ENCODE measurements at places on chromosomes 3 and 15.

DNA sequence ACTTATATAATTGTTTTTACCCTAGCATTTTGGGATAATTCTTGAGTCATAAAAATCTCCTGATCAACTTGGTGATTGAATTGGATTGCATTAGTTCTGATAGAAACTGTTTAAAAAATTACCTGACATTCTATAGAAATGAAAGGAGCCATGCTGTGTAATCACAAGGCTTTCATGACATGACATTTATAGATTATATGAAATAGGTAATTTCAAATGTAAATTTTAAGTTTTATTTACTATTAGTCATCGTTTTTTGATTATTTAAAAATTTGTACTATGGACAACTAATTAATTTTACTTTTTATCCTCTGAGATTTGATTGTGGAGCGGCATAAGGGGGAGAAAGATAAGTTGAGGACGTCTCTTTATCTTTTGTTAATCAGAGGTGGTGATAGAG is 12.3 kb upstream of the CHD2 start:
- no peaks in the 10 kb centered on the region for H3K4me1 ChIP-seq
- H3K27ac ChIP-seq = no peak overlapping the region
- peaks cover 12% of the 10 kb centered on the region for H3K36me3 ChIP-seq
- H3K27me3 ChIP-seq = no peaks in the 10 kb centered on the region
- no peak overlapping the region for H3K4me3 ChIP-seq

DNA sequence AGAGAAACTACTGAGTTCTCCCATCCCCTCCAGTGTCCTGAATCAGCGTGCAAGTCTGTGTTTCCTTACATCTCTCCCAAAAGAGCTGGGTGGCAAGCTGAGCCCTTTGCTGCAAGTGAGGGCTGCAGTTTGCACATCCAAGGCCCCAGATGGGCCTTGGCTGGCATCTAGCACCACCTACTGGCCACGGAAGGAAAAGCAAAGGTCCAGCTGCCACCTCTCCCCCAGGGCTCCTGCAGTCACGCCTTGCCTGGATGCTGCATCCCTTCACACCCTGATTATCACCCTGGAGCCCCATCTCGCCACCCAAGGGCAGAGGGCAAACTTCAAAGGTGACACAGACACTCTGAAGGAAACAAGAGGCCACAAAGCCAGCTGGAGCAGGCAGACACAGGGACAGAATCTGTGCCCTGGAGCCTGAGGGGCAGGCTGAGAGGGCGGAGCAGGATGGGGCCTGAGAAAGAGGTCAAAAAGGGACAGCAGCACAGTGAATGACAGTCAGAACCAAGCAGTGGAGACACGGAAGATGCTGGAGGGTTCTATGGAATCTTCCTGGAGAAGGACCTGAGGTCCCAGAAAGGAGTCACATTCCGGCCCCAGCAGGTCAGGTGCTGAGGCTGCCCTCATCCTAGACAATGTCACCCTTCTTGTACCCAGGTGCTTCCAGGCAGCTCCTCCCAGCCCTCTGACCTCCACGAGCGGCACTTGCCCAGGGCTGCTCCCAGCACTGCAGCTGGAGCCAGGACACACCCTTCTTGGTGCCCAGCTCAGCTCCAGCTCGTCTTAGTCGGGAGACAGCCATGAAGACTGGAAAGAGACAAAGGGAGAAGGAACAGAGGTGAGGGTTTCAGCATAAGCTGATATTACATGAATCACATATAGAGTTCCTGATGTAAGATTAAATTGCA is 18.3 kb upstream of the NTRK3 start:
- no peak overlapping the region for H3K27ac ChIP-seq
- no peaks in the 10 kb centered on the region for H3K27me3 ChIP-seq
- no peaks in the 10 kb centered on the region for H3K36me3 ChIP-seq
- no peak overlapping the region for H3K4me3 ChIP-seq

DNA sequence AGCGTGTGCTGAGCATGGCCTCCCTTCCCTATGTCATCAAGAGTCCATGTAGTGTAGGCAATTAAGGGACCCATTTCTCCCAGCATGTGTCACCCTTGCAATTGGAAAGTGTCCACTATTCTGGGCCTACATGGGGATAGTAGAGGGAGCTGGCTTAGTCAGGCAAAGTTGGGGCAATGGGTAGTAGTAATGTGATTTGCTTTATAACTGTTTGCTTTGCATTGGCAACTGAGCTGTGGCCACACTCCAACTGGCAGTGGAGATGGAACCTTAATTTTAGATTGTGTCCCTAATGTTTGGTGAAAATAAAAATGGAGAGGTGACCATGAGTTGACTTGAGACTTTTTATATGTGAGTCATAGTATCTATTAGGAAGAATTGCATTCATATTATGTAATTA is 97.7 kb upstream of the SAMMSON start:
- no peaks in the 10 kb centered on the region for H3K4me1 ChIP-seq
- no peaks in the 10 kb centered on the region for H3K36me3 ChIP-seq
- DNase-seq = no peak
- H3K27me3 ChIP-seq = no peaks in the 10 kb centered on the region
- no peak overlapping the region for H3K4me3 ChIP-seq

DNA sequence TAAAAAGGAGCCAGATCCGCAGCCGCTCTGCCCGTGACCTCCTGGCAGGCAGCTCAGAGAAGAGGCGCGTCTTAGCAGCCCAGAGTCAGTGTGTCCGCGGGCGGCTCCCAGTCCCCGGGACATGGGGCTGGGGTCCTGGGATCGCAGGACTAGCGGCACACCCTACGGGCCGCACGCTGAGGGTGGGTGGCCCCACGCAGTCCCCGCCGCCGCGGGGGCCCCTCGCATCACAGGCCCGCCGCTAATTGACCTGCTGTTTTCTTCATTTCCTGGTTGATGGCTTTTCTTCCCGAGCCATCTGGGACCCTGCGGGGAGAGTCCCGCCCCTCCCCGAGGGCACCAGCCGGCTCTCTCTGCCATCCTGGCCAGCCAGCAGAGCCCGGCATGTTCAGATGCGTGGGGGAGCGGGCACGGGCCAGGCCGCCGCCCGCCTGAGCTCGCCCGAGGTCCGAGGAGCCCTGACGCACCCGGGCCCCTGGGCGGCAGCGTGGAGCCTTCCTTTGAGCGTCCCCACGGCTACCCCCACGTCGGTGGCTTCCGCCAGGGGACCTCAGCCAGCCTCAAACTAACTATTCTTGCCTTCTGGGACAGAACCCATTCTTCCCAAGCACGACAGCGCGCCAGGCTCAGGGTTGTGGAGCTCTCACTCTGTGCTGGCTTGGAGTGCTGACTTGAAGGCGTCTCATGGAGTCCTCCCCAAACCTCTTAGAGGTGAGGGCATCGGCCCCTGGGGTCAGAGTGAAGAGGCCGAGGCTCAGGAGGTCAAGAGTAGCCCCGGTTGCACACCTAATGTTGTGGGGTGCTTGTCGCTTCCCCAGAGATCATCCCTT is 34.6 kb upstream of the CACNA2D3 start:
- H3K4me1 ChIP-seq = no peaks in the 10 kb centered on the region
- H3K27ac ChIP-seq = no peak overlapping the region

DNA sequence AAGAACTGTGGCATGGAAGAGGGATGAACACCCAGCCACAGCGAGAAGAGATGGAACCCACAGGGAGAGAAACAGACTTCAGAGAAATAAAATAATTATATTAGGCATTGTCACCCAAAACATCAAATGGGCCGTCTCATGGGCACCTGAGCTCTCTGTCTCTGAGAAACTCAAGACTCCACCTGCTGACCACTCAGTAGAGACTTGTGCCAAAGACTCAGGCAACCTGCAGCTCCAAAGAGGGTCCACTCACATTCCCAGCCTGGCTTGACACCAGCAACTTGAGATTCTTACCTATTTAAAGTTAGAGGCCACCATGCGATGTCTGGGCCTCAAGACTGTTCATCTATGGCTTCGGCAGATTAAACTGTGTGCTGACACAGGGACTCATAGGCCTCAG is 12.0 kb downstream of the SEMA5B start:
- no peak overlapping the region for H3K4me3 ChIP-seq
- H3K27me3 ChIP-seq = peaks cover 22% of the 10 kb centered on the region
- H3K36me3 ChIP-seq = no peaks in the 10 kb centered on the region
- no peak for DNase-seq
- H3K27ac ChIP-seq = no peak overlapping the region

DNA sequence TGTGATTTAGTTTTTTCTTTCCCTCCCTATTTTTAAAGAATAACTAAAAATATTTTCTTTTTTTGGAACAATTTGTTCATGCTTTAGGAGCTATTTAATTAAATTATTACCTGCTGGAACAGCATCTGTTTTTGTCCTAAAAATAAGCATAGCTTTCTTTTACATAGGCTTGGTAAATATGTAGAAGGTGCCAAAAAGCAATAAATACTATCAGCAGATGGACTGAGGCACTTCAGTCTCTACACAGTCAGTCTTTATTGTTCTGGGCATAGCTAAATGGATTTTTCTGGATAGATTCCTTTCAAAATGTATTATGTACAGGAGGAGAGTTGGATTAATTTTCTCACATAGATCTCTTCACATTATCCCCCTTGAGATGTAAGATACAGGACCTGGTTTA is 223.5 kb downstream of the NAALADL2 start:
- H3K4me3 ChIP-seq = no peak overlapping the region
- no peaks in the 10 kb centered on the region for H3K36me3 ChIP-seq
- H3K27ac ChIP-seq = no peak overlapping the region

DNA sequence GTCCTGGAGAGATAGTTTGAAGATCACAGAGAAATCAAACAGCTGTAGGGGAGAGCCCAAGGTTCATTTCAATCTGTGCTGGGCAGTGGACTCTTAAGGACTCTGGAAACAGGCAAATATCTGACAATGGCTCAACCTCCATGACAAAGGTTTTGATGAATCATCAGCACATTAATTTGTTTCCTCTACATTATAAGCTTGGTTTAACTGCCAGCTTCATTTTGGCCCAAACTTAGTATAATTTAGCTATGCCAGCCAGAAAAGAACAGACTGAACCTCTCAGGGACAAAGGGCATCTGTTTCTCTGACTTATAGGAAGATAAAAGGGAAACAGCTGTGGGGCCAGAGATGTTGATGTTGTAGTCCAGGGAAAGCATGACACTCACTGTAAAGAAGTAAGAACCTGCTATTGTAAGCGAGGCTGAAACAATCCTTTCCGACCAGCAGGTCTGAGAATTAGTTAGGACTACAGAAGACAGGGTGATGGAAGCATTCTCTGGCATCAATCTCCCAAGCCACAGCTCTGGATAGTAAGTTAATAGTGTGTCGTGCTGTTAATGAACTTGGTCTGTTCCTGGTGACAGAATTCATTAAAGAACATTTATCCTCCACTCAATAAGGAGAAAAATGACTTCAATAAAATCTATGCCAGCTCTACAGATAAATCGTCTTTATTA is 110.1 kb downstream of the KCNMB2 start:
- H3K27ac ChIP-seq = no peak overlapping the region
- no peaks in the 10 kb centered on the region for H3K27me3 ChIP-seq
- H3K4me1 ChIP-seq = no peaks in the 10 kb centered on the region
- no peak for DNase-seq
- no peak overlapping the region for H3K4me3 ChIP-seq
- H3K36me3 ChIP-seq = no peaks in the 10 kb centered on the region

GRCh38 chr15:81301385-81301784 is 22.6 kb downstream of the STARD5 start:
- no peak for DNase-seq
- no peak overlapping the region for H3K4me3 ChIP-seq
- no peaks in the 10 kb centered on the region for H3K27me3 ChIP-seq

- no peak for DNase-seq
- H3K27ac ChIP-seq = no peak overlapping the region
- no peaks in the 10 kb centered on the region for H3K36me3 ChIP-seq
- no peaks in the 10 kb centered on the region for H3K27me3 ChIP-seq
Measured at GRCh38 chr3:120749843-120750242, 7.3 kb downstream of the GTF2E1 start.

DNA sequence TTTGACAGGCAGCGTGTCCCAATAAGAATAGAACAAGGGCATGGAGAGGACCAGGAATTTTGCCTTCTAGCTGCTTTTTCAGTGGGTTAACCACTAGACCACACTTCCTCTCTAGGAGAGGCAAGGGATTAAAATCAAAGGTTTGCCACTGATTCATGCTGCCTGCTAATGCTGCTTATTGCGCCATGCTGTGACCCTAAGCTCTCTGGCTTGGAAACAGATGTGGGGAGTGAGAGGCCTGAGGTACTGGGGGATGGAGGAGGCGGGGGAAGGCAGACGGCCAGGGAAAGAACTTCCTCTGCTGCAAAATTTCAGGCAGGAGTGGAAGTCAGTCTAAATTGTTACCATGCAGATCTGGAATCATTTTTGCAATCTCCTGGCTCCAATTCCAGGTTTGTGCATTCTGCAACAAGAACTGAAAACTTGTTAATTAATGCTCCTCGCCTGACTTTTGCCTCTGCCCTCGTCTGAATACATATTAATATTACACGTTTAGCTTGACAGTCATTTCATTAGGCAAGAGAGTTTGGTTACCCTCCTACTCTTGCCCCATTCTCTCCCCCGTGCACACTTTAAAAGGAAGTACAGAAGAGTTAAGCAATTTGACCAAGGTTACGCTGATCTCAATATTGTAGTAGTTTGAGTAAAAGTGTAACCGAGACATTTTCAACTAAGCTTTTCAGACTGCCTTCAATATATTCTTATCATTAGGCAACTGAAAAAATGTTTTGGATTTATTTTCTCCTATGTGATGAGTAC is 121.7 kb upstream of the SPRED1 start:
- DNase-seq = peak; percentile 99
- peak overlapping the region; percentile 93 for H3K27ac ChIP-seq
- H3K4me3 ChIP-seq = peak overlapping the region; percentile 55
- H3K4me1 ChIP-seq = peaks cover 17% of the 10 kb centered on the region

GRCh38 chr15:63473999-63474809 is 30.2 kb upstream of the USP3 start:
- H3K4me1 ChIP-seq = peaks cover 30% of the 10 kb centered on the region
- H3K4me3 ChIP-seq = no peak overlapping the region
- no peaks in the 10 kb centered on the region for H3K36me3 ChIP-seq
- H3K27me3 ChIP-seq = no peaks in the 10 kb centered on the region
- peak overlapping the region; percentile 24 for H3K27ac ChIP-seq

- no peak overlapping the region for H3K27ac ChIP-seq
- no peaks in the 10 kb centered on the region for H3K27me3 ChIP-seq
Measured at GRCh38 chr3:188503647-188504046, 349.7 kb downstream of the LPP start.

DNA sequence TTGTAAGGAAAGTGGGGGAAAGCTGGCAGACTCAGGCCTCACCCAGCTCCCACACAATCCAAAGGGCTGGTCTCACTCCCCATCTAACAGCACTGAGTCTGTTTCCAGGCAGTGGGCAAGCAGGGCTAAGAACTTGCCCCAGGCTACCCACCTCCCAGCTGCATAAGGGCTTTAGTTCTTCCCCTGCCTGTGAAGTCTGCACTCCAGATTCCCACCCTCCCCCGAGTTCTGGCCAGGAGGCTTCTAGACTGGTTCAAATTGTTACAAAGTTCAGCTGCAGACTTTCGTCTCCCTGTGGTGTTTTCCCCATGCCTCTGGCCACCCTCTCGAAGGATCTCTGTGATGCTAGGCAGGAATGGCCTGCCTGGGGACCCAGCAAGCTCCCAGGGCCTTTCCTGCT is 11.2 kb downstream of the EHHADH start:
- H3K4me3 ChIP-seq = no peak overlapping the region
- DNase-seq = no peak
- H3K27me3 ChIP-seq = no peaks in the 10 kb centered on the region
- no peaks in the 10 kb centered on the region for H3K36me3 ChIP-seq
- H3K27ac ChIP-seq = no peak overlapping the region
